Non-pigmented ciliary epithelial cell (primary cell): ENCODE measurements at places on chromosomes 7 and 10.
A peak's percentile ranks its signal among the peaks of the same experiment; 100 is the strongest.

GRCh38 chr7:3128857-3129490 lies 85.3 kb upstream of the CARD11 start:
- no peak for DNase-seq

- DNase-seq: no peak
These were observed 8.0 kb upstream of the PWWP2B start for GRCh38 chr10:132388891-132389432.

- no peak for DNase-seq
These were observed 684.9 kb upstream of the ANKRD30A start for GRCh38 chr10:36440539-36440938.

GRCh38 chr7:20229646-20230500 lies 12.7 kb upstream of the MACC1 start:
- peak; percentile 67 for DNase-seq

GRCh38 chr7:4436936-4437335 lies 245.2 kb upstream of the FOXK1 start:
- no peak for DNase-seq

GRCh38 chr7:150405584-150406311 lies 26.6 kb downstream of the ZNF775 start:
- no peak for DNase-seq

GRCh38 chr7:99451936-99452335 lies 13.2 kb downstream of the CPSF4 start:
- DNase-seq: no peak

DNA sequence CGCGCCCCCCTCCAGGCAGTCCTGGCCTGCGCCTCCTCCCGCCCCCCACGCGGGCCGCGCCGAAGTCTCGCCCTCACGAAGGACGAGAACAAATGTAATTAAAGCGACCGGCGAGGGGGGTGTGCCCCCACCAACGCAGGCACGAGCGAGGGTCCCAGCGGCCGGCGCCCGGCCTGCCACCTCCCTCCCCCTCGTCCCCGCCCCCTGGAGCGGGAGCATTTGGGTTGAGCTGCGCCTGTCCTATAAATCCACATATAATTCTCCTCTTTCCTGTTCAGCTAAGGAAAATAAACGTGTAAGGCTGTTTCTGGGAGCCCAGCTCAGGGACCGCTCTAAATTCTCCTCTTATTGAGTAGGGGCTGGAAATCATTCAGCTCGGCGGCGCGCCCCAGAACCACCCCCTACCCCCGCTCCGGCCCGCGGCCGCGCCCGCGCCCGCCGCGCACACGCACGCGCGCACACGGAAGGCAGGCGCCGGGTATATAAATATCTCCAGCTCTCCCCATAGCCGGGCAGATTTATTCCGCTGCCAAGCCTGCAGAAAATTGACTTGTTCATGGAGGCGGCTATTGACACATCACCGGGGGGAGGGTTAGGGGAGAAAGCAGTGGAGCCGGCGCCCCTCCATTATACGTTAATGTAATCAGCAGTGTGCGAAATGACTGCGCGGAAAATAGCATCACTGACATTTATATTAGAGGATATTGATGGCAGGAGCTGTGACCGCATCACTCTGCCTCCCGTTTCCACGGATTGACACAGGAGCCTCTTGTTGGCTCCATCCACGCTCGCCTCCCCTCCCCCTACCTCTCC lies 61.6 kb upstream of the BTRC start:
- no peak for DNase-seq

- no peak for DNase-seq
These were observed 201.9 kb downstream of the INHBA start for GRCh38 chr7:41501006-41501405.

- no peak for DNase-seq
These were observed 338.9 kb upstream of the MBL2 start for GRCh38 chr10:53111529-53111928.

DNA sequence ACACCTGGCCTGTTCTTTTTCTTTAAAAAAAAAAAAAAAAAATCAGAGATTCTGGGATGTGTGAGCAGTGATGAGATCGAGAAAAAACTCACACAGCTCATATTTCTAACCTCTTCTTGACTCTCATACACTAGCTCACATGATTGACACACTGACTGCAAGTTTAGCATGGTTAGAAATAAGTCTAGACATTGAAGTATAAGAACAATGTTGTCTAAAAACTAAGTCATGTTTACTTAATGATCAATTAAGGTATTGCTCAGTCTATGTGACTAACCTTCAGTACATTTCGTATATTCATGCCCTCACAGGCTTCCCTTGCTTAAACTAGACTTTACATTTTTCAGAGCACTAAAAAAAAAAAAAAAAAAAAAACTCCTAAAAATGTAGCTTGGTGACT lies 775.1 kb downstream of the GATA3 start:
- no peak for DNase-seq
